ENCODE measurements at places on chromosomes 16 and 17. TPM values are rescaled to one million over a fixed set of nuclear protein-coding genes. Genes with fewer than 3 reads are reported as not detected.

Gene NPIPA8
- total RNA-seq: 1.5 TPM

Gene SOX8
- total RNA-seq: 0.50 TPM

Gene MARVELD3
- total RNA-seq: 12.0 TPM

Gene ABCC11
- total RNA-seq: not detected

Gene FSCN2
- total RNA-seq: 3.4 TPM

Gene NPIPB13
- total RNA-seq: 27.0 TPM

Gene MSLN
- 464 TPM for total RNA-seq

Gene ANKRD40CL
- not detected for total RNA-seq

Gene PTGES3L
- total RNA-seq: 0.26 TPM

Gene SBK1
- total RNA-seq: 1.7 TPM

Gene ACSM5
- total RNA-seq: 0.96 TPM

Gene BAIAP3
- total RNA-seq: 2.6 TPM

Gene ATP2C2
- 38.1 TPM for total RNA-seq

Gene MYH11
- total RNA-seq: 47.3 TPM

Gene PIK3R6
- total RNA-seq: 1.8 TPM

Gene OR3A3
- total RNA-seq: not detected

Gene DBNDD1
- total RNA-seq: 20.6 TPM

Gene KIF2B
- not detected for total RNA-seq

Gene PLLP
- total RNA-seq: 70.6 TPM

Gene PABPN1L
- total RNA-seq: not detected

Gene ZACN
- total RNA-seq: 0.12 TPM

Gene ERBB2
- 65.1 TPM for total RNA-seq

Gene PIRT
- total RNA-seq: not detected

Gene ANKRD40
- 42.2 TPM for total RNA-seq

Gene PTX4
- total RNA-seq: not detected

Gene MT1H
- total RNA-seq: not detected

Gene SCNN1G
- total RNA-seq: 5.4 TPM

Gene VAT1L
- 0.26 TPM for total RNA-seq

Data from left lung (tissue), 14 donors.